ENCODE measurements at places on chromosomes 16 and 17.

- DNase-seq, result no peak
These were observed 72.6 kb downstream of the SYCE1L start for GRCh38 chr16:77271532-77272426.

DNA sequence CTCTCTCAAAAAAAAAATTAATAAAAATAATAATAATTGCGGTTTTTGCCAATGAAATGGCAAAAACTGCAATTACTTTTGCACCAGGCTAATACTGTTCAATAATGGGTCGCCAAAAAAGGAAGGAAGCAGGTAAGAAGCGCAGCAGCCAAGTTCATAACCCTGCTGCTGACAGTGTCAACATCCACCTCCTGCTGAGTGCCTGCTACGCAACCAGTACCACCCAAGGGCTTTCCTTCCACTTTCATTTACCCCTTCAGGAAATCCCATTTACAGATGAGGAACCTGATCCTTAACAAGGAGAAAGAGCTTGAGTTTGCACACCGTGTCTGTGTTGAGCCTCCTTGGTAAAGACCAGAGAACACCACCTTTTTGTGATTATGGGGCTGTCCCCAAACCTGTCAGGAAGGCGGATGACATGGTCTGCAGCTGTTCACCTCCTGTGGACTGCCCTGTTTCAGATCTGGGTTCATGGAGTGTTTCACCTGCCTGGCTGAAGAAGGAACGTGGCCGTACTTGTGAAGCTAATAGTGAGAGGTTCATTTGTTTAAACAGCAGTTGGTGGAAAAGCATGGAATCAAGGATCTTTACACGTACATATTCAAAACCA is 378.0 kb downstream of the SLC39A11 start:
- DNase-seq, result no peak

DNA sequence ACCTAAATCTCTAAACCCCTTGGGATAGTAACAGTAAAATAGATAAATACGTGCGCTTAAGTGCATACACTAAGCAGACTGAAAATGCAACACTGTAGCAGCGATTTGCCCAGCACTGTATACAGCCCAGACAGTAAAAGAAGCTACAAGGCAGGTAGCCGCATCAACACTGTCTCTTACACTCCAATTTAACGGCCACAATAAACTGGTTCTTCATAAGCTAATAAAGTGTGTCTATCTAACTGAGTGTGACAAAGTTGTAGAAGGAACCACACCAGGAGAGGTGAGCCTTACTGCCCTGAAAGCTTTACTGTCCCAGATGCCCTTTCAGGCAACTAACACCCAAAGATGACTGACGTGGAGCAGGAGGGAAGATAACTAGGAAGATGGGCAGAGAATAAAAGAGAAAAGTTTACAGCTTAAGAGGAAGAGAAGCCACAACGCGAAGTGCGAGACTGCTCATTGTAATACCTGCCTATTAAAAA is 847 bp downstream of the ZDHHC7 start:
- no peak for DNase-seq

DNA sequence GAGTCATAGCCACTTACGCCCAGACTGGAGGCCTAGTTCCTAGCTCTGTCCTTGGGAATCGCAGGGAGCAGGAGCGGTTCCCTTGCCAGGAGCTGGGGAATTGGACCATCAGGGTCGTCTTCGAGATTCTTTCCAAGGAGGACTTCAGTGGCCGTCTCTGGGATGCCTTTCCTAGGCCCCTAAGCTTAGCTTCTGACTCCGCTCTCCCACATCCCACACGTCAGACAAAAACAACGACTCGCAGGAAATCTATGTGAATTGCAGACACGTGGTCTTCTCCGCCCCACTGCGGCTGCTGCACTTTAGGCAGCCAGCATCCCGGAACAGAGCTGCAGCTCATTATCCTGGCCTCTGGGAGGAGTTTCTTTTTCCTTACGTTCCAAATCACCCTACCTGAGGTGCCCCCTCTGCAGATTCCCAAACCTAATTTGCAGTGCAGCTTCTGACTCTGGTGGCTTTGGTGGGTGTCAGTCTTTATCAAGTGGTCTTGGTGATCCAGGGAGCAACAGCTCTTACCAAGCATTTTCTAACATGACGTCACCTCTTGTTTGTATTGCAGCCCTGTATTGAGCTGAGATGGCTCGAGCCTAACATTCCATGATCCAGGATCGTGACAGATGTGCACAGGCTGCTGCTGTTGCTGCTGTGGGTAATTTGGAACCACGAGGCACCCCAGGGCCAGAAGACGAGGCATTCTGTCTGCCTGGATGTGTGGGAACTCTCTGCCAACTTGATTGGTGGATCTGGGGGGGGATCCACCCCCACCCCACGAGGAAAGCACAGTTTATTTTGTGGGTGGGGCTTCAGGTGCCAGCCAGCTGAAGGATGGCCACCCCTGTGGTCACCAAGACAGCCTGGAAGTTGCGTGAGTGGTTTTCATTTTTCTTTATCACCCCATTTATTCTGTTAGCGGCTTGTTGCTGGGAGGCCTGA is 1.1 kb downstream of the KATNB1 start:
- DNase-seq, result no peak

DNA sequence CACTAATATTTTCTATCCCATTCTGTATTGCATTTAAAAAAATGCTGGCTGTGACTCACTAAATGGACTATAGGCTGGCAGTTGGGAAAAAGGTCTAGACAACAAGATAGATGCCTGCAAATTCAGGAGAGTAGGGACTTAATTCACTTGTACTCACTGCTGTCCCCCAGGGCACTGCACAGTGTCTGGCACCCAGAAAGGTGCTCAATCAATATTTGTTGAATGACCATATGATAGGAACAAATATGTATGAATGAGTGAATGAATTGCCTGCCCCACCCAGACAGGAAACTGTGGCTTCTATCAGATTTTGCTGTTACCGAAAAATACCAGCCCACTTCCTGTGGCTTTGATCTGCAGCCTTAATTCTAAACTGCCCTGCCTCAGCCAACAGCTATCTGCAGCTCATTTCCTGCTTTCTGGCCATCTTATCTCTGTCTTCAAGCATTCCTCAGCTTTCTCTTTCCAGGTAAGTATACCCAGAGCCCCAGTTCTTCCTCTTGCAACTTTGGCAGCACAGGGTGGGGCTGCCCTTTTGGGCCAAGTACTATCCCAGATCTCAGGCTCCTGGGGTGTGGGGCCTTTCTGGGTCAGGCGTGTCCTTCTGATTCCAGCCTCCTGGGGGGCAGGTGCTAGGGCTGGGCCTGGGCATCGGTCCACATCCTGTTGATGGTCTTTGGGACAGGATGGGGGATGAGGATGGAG is 15.3 kb upstream of the TNS4 start:
- no peak for DNase-seq

DNA sequence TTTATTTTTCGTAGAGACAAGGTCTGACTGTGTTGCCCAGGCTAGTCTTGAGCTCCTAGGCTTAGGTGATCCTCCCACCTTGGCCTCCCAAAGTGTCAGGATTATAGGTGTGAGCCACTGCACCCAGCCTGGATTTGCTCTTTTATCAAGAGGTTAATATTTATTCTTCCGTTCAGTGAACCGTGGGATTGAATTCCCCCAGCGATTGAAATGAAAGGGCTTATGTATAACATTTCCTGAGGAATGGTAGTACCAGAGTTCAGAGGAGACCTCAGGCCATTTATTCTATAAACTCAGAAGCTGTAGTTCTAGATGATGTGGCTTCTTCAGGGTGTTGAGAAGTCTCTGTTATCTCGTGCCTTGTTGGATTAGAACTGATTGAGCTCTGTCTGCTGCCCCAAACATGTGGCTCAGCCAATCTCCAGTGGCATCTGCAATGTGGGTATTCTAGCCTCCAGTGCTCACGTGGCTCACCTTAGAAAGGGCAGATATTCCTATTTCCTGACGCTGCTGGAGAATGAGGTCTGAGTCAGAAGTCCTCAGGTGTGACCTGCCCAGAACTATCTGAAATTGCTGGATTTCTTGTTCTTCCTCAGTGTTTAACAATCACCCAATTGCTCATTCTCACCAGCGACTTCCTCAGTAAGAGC is 22.5 kb downstream of the HMOX2 start:
- DNase-seq, result no peak

GRCh38 chr17:45851464-45851863 is 6.8 kb downstream of the SPPL2C start:
- no peak for DNase-seq

- no peak for DNase-seq
These were observed at the start of gene PER1 for GRCh38 chr17:8152112-8152775. Gene PER1, minus strand, starts transcription at chr17:8152404. Its CDS starts 1,698 bp downstream, at chr17:8150706.

GRCh38 chr17:64447526-64447925 is 1.4 kb upstream of the MILR1 start:
- DNase-seq, result no peak

DNA sequence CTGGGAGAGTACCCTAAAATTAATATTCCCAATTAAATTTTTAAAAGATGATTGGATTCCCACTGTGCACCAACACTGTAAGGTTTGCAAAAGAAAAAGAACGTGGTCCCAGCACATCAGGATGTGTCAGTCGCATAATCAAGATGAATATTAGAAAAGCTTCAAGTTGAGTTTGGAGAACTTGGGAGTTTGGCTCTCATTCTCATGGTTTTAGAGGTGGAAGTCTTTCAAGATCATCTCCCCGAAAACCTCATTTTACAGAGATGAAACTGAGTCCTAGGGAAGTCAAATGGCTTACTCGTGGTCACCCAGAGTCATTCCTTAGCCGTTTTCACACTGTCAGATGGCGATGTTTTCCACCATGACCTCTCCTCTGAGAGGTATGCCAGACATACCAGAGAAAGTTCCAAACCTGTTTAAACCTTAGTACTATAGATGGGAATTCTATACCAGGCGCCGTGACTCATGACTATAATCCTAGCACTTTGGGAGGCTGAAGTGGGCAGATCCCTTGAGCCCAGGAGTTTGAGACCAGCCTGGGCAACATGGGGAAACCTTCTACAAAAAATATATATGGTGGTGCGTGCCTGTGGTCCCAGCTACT is 1.2 kb downstream of the SEC14L1 start:
- DNase-seq, result no peak

- no peak for DNase-seq
These were observed 195.9 kb upstream of the CHMP6 start for GRCh38 chr17:80795754-80796153.

DNA sequence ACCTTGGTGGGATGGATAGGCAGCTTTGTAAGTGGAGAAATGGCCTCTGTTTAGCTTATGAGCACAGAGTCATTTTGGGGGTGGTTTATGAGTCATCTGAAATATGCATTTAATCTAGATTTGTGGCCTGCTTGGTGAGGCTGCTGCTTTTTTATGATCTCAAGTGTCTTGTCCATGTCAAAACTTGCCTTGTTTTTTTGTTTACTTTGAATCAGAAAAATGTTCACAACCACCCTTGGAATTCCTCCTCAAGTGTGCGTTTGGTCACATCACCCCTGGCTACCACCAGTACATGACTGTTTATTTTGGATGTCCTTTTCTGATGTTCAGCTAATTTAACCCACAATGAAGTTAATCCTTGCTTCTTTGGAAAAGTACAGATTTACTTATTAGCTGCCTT is 64.6 kb downstream of the FTO start:
- no peak for DNase-seq

DNA sequence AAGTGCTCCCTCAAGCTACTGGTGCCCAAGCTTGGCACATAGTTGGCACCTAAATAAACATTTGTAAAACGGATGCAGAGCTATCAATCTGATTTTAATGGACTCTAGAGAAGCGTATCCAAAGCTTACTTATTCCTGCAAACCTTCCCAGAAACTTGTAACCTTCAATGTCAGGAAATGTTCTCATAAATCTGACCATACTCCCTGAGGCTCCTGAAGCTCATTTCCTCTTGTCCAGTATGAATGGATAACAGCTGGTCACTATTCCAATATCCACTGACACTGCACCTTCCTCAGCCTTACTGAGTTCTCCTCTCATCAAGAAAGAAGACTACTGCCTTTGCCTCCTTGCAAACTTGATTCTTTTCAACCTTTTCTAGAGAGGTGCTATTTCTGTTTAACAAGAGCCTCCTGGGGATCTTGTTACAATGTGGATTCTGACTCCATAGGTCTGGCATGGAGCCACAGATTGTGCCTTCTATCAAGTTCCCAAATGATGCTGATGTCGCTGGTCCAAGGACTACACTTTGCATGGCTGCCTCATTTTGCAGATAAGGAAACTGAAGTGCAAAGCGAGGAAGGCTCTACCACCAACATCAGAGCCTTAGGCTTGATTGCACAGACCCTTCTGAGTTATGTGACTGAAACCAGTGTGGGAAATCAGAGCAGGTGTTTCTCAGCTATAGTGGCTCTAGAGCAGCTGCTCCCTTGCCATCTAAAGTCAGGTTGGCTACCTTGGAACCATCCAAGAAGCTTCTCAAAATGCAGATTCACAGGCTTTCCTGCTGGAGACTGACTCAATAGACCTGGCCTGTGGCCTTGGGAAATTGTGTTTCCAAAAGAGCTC is 377.8 kb downstream of the SOX9 start:
- DNase-seq, result no peak

DNA sequence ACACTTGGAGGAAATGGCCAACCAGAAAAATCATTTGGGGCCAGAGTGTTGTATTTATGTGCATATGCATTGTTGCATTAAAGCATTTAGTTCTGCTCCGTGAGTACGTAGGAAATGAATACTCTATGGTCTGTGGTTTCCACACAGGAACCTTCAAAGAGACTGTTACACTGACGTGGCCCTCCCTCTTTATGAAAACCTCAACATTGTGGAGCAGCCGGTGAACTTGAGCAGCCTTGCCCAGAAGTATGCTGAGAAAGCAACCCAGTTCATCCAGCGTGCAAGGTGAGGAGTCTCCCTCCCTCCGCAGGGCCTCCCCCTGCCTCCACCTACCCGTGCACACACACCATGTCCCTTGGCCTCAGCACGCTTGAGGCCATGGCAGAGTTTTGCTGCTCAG is 65.2 kb downstream of the ARSG start:
- no peak for DNase-seq

DNA sequence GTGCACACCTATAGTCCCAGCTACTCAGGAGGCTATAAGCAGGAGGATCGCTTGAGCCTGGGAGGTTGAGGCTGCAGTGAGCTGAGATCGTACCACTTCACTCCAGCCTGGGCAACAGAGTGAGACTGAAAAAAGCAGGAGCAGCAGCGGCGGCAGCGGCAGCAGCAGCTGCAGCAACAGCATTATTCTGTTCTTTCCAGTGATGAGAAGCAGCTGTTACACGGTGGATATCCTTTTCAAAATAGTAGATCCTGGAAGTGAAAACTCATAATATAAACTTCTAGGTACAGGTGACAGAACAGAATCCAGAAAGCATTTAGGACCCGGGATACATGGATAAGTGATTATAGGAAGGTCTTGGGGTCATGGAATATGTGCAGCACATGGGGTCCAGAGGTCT is 17.8 kb upstream of the HNF1B start:
- DNase-seq, result no peak

DNA sequence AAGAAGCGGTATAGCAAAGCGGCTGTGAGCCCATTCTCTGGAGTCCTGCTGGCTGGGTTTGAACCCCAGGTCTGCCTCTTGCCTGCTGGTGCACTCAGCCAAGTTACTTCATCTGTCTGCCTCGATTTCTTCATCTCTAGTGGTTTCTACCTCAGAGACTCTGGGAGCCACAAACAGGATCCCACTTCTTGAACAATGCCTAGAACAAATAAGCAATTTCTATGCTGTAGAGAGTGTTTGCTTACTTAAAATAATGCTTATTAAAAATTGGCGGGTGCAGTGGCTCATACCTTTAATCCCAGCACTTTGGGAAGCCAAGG is 75.5 kb downstream of the CMIP start:
- DNase-seq, result no peak
